GM23338 (cell line): ENCODE measurements at places on chromosomes 6 and 20. TPM values are rescaled to one million over a fixed set of nuclear protein-coding genes. Genes with fewer than 3 reads are reported as not detected.

GRCh38 chr6:24689964-24690363 is 23.1 kb downstream of the ACOT13 start:
- H3K4me1 ChIP-seq, result peaks cover 1% of the 10 kb centered on the region
- no peak for DNase-seq
- no peaks in the 10 kb centered on the region for H3K27me3 ChIP-seq
- H3K4me3 ChIP-seq, result no peak overlapping the region
- no peaks in the 10 kb centered on the region; the same call in 1 of the 2 replicates for H3K36me3 ChIP-seq

C6orf62 gene
- total RNA-seq, result 78.4 and 79.9 TPM in 2 replicates

GRCh38 chr6:126339796-126340609 is at the start of gene CENPW:
Gene CENPW, plus strand, starts transcription at chr6:126340115. Its CDS starts 159 bp downstream, at chr6:126340274.
- H3K36me3 ChIP-seq, result no peaks in the 10 kb centered on the region
- H3K27me3 ChIP-seq, result no peaks in the 10 kb centered on the region

PLA2G7 gene
- 1.7 and 2.8 TPM in 2 replicates for total RNA-seq

GRCh38 chr6:63793465-63794137 is 158.0 kb downstream of the PHF3 start:
- H3K4me3 ChIP-seq, result no peak overlapping the region
- H3K36me3 ChIP-seq, result no peaks in the 10 kb centered on the region
- peaks cover 9% of the 10 kb centered on the region for H3K4me1 ChIP-seq
- no peak for DNase-seq
- H3K27me3 ChIP-seq, result no peaks in the 10 kb centered on the region

XPO5 gene
- 77.4 and 95.2 TPM in 2 replicates for total RNA-seq

DNA sequence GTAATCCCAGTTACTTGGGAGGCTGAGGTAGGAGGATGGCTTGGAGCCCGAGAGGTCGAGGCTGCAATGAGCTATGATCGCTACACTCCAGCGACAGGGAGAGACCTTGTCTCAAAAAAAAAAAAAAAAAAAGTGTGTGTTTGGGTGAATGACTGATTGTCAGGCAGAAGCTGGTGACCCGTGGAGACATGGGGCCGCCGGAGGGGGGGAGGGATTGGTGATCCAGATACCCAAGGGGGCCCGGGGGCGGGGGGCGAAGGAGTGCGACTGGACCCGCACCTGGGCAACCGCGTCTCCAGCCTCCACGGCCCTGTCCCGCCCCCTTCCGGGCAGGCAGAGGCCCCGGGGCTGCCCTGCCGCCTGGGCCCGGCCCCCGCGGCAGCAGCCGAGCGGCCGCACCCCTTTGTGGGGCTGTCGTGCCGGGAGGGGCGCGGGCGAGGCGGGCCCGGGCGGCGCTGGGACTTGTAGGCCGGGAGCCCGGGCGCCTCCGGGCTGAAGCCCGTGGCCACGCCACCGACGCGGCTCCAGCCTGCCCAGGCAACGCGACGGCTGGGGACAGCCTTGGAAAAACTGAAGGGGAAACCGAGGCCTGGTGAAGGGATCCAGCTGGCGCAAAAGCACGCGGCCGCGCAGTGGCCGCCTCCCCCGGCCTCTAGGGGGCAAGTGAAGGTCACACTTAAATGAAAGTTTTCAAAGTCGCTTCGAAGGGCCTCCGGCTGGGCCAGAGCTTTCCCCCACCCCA is 2.1 kb upstream of the RBM38 start:
- peaks cover 5% of the 10 kb centered on the region; the same call in 1 of the 2 replicates for H3K36me3 ChIP-seq
- peak overlapping the region; percentile 71 for H3K4me3 ChIP-seq
- H3K4me1 ChIP-seq, result peaks cover 2% of the 10 kb centered on the region; the same call in 1 of the 2 replicates
- H3K27me3 ChIP-seq, result no peaks in the 10 kb centered on the region; the same call in 1 of the 2 replicates
- DNase-seq, result peak; percentile 80
- H3K27ac ChIP-seq, result no peak overlapping the region; the same call in 1 of the 2 replicates

AIG1 gene
- 65.2 and 68.7 TPM in 2 replicates for total RNA-seq

CCN5 gene
- not detected in 2 replicates for total RNA-seq

GRCh38 chr6:93567164-93567563 is 147.8 kb upstream of the EPHA7 start:
- H3K4me1 ChIP-seq, result no peaks in the 10 kb centered on the region
- no peak overlapping the region for H3K27ac ChIP-seq
- H3K27me3 ChIP-seq, result no peaks in the 10 kb centered on the region
- H3K36me3 ChIP-seq, result no peaks in the 10 kb centered on the region
- H3K4me3 ChIP-seq, result no peak overlapping the region

- peaks cover 4% of the 10 kb centered on the region for H3K4me1 ChIP-seq
- no peak overlapping the region for H3K4me3 ChIP-seq
- H3K36me3 ChIP-seq, result no peaks in the 10 kb centered on the region
- H3K27ac ChIP-seq, result no peak overlapping the region
Measured at GRCh38 chr6:152695372-152696045, 2.2 kb upstream of the MYCT1 start.

PCK1 gene
- total RNA-seq, result not detected in 2 replicates

GRCh38 chr6:41716516-41717391 is 18.7 kb downstream of the TFEB start:
- no peak overlapping the region for H3K4me3 ChIP-seq
- H3K4me1 ChIP-seq, result no peaks in the 10 kb centered on the region
- DNase-seq, result no peak
- no peak overlapping the region for H3K27ac ChIP-seq
- H3K36me3 ChIP-seq, result no peaks in the 10 kb centered on the region

GRCh38 chr6:47016909-47017308 is 25.2 kb downstream of the ADGRF1 start:
- H3K36me3 ChIP-seq, result no peaks in the 10 kb centered on the region
- no peak overlapping the region for H3K4me3 ChIP-seq
- H3K27me3 ChIP-seq, result no peaks in the 10 kb centered on the region

PPIL6 gene
- 1.5 and 1.7 TPM in 2 replicates for total RNA-seq

TMEM244 gene
- total RNA-seq, result not detected in 2 replicates
